Stimulated activated naive CD8-positive, alpha-beta T cell treated with anti-CD3 and anti-CD28 coated beads, Interleukin-15, amount 100 ng/mL, for 72 hours (primary cell): ENCODE measurements at places on chromosomes 2 and 18.

DNA sequence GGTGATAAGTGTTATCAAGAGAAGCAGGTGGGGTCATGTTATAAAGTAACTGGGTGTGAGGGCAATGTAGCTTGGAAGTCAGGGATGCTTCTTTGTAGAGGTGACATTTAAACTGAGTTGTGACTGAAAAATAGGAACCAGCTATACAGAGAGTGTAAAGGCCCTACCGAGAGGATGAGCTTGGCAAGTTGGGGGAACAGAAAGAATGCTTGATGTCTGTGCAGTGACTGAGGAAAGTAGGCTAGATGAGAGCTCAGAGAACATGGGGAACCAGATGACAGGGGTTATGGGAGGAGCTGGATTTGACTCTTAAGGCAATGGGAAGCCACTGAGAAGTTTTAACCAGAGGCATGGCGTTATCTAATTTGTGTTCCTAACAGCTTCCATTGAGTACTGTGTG lies 115.3 kb downstream of the DOCK10 start:
- DNase-seq, result no peak

DNA sequence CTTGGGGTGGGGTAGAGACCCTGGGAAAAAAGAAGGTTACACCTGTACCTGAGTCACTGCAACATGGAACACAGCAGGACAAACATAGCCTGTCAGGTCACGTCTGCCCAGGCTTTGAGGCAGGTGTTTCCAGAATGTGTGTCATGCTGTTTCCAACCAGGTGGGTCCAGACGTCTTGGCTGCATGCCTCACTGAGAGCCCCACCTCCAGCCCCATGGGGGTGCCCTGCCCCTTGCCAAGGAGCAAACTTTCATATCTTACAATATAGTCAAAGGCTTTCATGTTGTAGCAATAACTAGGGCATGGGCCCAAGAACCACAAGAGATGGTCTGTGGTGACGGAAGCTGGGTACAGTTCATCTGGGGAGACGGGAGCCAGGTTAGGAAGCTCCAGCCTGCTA lies 499.7 kb downstream of the BCL11A start:
- no peak for DNase-seq

GRCh38 chr2:136985044-136985443 lies 219.7 kb downstream of the THSD7B start:
- no peak for DNase-seq

GRCh38 chr2:218865999-218866398 lies 6.4 kb downstream of the WNT6 start:
- no peak for DNase-seq

- DNase-seq, result no peak
Measured at GRCh38 chr18:56034949-56035348, 447.0 kb upstream of the TCF4 start.

GRCh38 chr2:213151437-213152064 lies at the start of gene IKZF2:
Gene IKZF2, minus strand, starts transcription at chr2:213151612. Its CDS starts 2,983 bp downstream, at chr2:213148629.
- DNase-seq, result peak; percentile 75

DNA sequence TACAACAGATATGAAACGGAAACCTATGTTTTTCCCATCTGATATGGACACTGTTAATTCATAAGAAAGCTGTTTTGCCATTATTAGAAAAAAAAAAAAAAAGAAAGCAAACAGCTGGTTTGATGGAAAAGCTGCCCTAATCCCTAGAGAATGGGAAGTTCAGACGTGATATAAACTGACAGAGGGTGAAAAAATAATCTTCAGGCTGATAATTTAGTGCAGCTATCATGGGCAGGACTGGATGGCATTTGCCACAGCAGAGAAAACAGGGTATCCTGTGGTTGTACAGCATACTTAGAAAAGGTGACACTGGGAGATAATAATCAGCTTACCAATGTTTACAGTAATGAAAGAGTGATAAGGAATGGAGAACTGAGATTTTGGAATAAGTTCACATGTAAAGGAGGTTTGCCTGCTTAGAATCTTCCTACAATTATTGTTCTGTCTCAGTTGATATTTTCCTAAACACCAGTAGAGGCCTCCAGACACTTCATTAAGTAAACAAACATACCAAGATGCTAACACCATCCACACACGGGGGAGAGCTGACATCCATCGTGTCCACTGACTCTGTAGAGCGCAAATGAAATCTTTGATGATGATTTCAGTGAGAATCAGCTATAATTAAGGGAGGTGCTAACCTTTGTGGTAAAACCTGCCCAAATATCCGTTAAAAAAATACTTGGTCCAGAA lies 211.6 kb upstream of the MMADHC start:
- DNase-seq, result no peak

GRCh38 chr2:107817378-107817777 lies 9.3 kb upstream of the RGPD4 start:
- DNase-seq, result no peak

- no peak for DNase-seq
Measured at GRCh38 chr2:132515010-132515409, 98.4 kb downstream of the GPR39 start.

DNA sequence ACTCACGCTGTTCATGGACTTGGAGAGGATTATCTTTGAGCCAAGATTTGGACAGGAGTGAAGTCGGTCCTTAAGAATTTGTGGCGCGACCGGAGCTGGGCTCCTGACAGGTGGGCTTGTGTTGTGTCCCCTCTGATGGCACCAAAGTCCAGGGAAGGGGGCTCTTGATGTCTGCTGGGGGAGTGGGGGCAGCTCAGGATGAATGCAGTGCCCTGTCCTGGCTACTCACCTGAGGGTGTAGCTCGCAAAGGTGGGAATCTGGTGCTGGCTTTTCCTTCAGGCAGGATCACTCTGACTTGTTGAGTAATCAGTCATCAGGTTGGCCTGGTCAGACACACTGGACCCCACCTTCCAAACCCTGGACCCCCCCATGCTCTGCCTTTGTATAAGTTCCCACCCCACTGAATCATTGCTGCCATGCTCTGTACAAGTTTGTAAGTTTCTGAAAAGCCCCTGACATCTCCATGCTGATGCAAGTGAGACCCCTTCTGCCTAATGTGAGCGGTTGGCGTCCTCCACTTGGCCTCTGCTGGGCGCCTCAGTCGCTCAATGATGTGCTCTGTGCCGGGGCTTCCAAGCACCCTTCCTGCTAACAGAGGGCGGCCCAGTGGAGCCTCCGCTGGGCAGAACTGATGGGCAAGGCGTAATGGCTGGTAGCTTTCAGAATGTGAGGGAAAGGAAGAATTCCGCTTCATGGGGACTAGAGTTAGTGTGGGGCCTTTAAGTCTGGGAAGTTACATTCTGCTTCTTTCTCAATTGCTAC lies 196.1 kb downstream of the MGAT5 start:
- DNase-seq, result no peak

DNA sequence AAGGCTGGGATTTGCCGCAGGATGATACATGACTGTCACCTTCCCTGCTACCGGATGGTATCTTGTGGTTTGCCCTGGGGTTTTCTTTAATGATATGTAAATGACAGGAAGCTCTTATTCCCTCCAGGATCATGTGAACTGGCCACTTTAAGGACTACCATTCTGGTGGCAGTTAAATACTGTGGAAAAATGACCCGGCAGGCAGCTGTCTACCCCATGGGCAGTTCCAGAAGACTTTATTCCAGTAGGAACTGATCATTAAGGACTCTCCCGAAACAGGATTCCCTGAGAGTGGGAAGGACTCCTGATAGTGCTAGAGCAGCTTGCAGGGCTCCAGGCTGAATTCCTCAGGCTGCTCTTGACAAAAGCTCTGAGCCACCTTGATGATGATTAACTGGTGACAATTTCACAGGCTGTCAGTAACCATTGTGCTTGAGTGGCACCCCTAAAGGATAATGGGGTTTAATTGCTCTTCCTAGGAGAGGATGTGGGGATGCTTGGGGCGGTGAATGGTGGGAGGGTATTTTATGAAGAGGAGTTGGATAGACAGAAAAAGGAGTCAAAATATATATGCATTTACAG lies 212.0 kb downstream of the CPS1 start:
- DNase-seq, result no peak

- DNase-seq, result no peak
Measured at GRCh38 chr2:65791404-65791975, 359.1 kb upstream of the SPRED2 start.

GRCh38 chr2:180374502-180375281 lies 367.6 kb upstream of the CWC22 start:
- no peak for DNase-seq

DNA sequence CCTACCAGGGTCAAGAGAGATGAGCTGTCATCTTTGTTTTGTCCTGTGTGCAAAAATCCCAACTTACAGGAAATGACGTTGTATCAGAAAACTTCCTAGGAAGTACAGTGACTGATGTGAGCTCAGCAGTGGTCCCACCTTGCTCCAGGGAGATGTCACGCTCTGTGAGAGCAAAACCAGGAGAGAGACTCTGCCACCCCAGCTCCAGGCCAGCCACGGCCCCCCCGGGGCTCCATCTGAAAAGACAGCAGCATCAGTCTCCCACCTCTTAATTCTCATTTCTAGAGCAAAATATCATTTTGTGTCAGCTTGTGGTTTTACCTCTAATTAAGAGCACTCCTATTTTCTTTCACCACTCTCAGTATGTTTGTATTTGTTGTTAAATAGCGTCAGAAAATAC lies 57.5 kb downstream of the MYL12B start:
- no peak for DNase-seq

- no peak for DNase-seq
Measured at GRCh38 chr2:204115137-204116056, 178.8 kb downstream of the ICOS start.
